ENCODE measurements at places on chromosomes 3 and 15.

DNA sequence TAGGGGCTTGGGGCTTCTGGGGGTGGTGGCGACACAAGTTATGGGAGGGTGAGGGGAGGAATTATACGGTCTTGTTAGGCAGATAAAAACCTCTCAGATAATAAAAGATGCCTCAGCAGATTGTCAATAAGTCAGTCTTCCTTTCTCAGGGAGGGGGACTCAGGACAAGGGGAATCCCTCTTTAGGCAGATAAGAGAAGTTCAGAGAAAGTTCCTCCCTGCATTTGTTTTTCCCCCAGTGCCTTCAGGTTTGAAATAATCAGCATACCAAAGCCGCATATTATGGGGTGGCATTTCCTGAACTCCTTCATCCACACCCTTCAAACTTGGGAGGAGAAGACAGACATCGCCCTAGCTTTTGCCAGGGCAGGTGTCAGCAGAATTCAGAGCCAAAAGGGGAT lies 8.5 kb downstream of the PPCDC start:
- peak; percentile 29 for DNase-seq

GRCh38 chr3:60513241-60513640 lies 738.0 kb downstream of the FHIT start:
- DNase-seq, result no peak

- DNase-seq, result peak; percentile 24
These were observed 546.1 kb downstream of the NTRK3 start for GRCh38 chr15:87710406-87710805.

DNA sequence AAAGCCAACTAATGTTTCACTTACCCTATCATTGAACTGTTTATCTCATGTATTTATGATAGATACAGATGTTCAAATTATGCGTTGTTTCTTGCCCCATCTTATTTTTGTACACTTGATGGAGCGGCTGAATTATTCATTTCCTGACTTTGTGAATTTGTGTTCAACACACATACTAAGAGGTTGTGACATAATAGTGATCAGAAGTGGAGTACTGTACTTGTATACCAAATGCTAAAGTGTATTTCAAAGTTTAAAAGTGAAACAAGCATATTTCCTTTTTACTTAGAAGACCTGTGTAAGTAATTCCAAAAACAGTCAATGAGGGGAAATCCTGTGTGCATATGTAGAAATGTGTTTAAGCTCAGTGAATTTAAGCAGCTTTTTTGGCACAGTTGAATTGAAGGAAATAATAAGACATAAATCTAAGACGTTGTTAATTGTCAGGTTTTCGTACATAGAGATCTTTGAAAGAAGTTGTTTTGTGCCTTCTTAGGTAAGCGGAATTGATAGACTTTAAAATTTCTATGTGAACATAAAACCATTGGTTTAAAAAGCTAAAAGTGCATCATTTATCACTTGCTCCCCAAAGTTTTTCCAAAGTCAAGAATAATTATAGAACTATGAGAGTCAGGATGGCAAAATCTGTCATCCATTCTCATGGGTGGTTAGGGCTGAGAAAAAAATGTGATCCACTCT lies 1.9 kb downstream of the NFKBIZ start:
- DNase-seq, result no peak

GRCh38 chr15:65275728-65276126 lies 11.0 kb downstream of the PARP16 start:
- peak; percentile 11 for DNase-seq

DNA sequence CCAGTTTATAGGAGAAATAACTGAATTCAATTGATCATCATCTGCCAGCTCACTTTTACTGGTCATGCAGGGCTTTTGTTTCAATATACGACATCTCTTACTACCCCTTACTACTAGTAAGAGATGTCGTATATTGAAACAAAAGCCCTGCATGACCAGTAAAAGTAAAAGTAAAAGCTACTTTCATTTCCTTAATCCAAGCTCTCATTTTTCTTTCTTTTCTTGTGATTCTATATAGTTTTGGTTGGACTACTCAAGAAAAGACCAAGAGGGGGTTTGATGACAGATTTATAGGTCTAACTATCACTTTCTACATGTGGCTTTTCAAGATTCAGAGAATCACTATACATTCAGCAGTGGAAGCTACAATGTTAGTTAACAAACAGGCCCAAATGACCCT lies 1237.3 kb downstream of the ROBO2 start:
- DNase-seq, result no peak

DNA sequence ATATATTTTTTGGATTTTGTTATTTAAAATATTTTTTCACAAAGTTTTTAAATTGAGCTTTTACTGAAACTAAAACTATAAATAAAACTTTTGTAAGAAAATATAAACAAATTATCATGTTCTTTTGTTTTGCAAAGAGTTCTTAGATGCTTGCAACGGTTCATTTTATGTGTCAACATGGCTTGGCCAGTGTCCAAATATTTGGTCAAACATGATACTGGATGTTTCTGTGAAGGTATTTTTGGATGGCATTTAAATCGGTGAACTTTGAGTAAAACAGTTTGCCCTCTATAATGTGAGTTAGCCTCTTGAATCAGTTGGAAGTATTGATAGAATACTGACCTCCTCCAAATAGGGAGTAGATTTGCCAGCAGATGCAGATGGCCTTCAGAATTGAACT lies 612.6 kb upstream of the NECTIN3 start:
- peak; percentile 41 for DNase-seq

- no peak for DNase-seq
These were observed 18.3 kb upstream of the RFX7 start for GRCh38 chr15:56261854-56262509.

DNA sequence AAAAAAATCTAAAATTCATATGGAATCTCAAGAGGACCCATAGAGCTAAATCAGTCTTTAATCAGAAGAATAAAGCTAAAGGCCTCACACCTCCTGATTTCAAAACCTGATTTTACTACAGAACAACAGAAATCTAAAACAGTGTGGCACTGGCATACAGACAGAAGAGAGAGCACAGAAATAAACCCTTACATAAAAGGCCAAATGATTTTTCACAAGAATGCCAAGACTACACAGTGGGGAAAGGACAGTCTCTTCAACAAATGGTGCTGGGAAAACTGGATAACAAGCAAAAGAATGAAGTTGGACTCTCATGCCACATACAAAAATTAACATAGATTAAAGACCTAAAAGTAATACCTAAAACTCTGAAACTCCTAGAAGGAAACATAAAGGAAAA lies 10.1 kb downstream of the TOP2B start:
- no peak for DNase-seq
